ENCODE measurements at places on chromosomes 12 and 14.

DNA sequence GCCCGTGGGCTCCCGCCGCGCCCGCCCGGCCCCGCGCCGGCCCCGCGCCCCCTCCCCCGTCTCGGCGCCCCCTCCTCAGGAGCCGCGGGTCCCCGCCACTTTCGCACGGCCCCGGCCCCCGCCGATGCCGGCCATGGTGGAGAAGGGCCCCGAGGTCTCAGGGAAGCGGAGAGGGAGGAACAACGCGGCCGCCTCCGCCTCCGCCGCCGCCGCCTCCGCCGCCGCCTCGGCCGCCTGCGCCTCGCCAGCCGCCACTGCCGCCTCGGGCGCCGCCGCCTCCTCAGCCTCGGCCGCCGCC lies 263 bp downstream of the RCOR1 start:
- DNase-seq: no peak

- no peak for DNase-seq
Measured at GRCh38 chr14:44414646-44415045, 92.4 kb downstream of the FSCB start.

DNA sequence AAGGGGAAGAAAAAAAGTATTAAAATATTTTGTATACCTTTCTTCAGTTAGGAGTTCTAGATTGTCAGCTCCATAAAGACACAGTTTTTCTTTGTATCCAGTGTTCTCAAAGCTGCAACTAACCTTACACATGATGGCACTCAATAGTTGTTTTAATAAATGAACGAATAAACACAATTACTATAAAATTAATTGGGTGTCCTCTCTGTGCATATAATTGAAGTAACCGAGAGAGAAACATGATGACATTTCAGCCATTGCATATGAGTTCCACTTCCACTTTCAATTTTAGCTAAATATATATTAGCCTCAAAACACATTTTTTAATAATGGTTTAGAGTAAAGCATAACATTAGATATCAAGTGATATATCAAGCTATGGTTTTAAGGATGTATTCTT lies 671.2 kb downstream of the LRFN5 start:
- no peak for DNase-seq

GRCh38 chr14:58547649-58548048 lies 90.1 kb upstream of the DACT1 start:
- DNase-seq: no peak

GRCh38 chr12:83784298-83784890 lies 1097.7 kb downstream of the TMTC2 start:
- no peak for DNase-seq

- DNase-seq: no peak
Measured at GRCh38 chr14:70320294-70320693, 39.2 kb downstream of the COX16 start.

- peak; percentile 85 for DNase-seq
Measured at GRCh38 chr14:73713803-73714655, at the start of gene PNMA1. TSS of gene PNMA1 (minus strand) at chr14:73714384. CDS start at chr14:73713639, 745 bp downstream.

DNA sequence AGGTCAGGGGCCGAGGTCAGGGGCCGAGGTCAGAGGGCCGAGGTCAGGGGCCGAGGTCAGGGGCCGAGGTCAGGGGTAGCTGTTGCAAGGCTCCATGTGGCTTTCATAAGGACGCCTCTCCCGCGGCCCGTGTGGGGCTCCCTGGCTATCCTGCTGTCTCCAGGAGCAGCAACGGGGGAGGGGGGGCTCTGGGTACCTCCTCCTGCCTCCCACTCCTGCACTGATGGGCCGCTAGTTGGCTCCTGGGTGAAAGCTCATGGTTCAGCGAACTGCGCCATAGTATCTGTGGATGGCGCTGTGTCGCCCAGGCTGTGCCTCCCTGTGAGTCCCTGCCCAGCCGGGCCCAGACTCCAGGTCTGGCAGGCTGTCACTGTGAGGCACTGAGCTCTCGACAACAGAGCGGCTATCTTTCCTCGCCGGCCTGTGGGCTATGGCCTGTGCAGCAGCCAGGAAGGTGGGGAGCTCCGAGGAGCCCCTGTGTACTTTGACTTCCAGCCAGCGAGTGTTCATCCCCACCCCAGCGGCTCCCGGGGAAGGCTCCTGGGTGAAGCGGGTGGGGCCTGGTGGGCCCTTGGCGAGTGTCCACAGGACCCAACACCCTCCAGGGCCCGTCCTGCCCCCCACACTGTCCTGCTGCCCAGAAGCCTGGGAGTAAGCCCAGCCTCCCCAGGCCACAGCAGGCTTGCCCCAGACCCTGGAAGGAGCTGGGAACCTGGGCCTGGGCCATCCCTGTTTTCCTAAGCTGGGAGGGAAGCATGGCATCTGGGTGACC lies 8.1 kb downstream of the RFLNA start:
- DNase-seq: no peak

DNA sequence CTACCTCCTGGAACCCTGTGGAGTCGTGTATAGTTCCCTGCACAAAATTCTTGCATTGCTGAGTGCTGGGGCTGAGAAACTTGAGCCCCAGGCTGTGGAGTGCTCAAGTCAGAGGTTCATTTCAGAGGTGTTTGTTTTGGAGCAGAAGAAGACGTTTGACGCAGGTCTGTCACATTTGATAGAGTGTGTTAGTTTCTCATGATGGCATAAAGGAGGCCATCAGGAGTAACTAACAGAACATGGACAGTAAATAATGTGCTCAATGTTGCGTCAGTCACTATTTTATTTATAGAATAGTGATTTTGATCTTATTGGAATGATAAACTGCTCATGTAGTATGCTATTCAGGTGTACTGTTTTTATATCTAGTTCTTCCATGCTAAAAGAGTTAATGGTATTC lies 44.2 kb downstream of the OTOGL start:
- DNase-seq: no peak

DNA sequence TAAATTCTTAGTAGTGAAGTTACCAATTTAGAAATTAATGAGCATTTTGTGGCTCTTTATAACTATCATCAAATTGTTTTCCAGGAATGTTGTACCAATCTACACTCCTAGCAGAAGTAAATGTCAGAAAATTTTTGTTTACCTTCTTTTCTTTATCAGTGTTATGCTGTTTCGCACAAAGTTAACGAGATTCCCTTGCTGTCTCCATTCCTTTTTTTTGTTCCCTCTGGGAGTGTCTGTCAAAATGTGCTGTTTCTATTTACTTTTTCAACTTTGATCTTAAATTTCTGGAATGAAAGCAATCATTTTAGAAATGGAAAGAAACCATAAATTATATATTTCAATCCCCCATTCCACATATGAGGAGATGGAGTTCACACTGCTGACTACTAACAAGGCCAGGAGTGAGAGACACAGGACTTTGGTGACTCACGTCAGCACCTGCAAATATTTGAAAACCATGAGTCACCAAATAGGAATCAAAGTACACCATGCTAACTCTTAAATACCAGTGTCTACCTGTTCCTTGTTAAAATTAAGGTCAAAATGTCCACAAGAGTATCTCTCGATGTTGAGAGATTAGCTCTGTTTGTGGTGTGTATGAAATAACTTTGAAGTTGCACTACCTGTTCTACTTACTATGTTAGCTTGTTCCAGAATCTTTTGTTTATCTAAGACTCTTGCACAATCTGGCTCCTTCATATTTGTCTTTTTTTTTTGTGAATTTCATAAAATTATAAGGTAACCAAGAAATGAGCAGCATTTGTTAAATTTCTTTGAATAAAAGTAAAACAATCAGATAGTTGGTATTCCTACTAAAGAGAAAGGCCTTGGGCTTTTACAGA lies 106.0 kb downstream of the RMST start:
- DNase-seq: no peak

DNA sequence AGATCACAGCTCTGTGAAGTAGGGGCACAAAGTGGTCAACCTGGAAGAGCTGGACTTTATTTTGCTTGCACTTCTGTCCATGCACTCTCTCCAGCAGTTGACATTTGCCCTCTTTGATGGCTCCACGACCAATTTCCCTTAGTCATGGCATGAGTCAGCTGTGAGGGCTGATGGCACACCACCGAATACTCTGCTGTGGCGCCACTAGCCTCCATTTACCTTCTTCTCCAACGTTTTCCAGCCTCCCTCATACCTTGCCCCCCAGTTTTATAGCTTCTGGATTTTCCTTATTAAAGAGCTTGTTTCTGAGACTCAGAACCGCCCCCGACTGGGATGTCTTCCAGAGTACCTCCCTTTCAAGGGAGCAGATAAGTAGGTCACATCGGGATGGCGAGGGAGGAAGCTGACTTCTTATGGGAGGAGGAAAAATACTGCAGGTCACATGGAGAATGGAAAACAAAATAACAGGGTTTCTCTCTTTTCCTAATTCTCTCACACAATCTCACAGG lies 17.6 kb downstream of the NINJ2 start:
- DNase-seq: no peak

- DNase-seq: no peak
Measured at GRCh38 chr14:65239938-65240296, 137.6 kb upstream of the MAX start.

DNA sequence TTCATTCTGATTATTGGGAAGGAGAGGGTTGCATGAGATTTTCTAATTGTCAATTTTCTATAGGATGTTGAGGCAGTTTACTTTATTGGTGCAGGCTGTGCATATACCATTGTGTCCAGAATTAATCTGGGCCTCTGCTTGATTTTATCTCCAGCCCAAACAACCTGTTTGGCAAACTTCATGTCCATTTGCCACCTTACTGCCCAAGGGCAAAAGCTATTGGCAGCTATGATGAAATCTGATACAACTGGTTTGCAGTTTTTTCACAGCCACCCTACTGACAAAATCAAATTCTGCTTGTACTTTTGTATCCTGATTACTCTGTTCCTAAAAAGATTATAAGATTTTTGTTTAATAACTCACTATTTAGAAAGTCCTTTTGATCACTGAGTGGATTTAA lies 789.2 kb upstream of the FBXO33 start:
- DNase-seq: no peak

DNA sequence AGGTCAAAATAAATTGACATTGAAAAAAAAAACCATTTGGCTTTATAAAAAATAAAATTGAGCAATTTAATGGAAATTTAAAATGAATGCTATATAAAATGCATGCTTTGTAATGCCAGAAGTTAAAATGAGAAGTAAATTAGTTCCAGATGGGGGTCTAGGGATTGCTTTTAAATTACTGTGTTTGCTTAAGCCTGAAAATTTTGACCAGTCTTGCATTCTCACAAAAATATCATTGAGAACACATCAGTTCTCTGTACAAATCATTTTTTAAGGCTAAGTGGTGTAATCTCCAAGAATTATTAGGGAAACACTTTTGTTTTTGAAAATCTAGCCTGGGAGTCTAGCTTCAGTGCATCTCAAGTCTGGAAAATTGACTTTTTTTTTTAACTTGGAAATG lies 90.7 kb downstream of the RERG start:
- peak; percentile 54 for DNase-seq

GRCh38 chr12:128791395-128792322 lies 32.1 kb downstream of the SLC15A4 start:
- DNase-seq: no peak

GRCh38 chr14:61544448-61545330 lies 150.6 kb upstream of the HIF1A start:
- no peak for DNase-seq

DNA sequence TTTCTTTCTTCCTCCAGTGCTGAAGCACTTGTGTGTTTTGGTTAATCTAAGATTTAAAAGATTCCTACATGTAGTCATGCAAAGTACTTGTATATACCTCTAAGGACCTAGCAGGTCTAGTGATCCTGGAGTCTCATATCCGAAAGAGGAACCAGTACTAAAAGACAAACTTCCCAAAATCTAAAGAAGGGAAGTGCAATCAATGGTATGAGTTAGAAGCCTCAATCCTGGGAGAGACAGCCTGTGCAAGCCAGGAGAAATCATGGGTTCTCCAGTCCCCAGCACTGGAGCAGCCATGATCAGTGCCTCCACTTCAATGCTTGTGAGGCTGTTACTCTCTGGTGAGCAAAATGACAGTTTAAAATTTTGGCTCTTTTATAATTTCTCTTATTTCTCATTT lies 277.4 kb downstream of the DAD1 start:
- no peak for DNase-seq

GRCh38 chr12:18165889-18166288 lies 75.9 kb upstream of the RERGL start:
- no peak for DNase-seq

GRCh38 chr14:57578801-57579200 lies 85.1 kb upstream of the CCDC198 start:
- no peak for DNase-seq

DNA sequence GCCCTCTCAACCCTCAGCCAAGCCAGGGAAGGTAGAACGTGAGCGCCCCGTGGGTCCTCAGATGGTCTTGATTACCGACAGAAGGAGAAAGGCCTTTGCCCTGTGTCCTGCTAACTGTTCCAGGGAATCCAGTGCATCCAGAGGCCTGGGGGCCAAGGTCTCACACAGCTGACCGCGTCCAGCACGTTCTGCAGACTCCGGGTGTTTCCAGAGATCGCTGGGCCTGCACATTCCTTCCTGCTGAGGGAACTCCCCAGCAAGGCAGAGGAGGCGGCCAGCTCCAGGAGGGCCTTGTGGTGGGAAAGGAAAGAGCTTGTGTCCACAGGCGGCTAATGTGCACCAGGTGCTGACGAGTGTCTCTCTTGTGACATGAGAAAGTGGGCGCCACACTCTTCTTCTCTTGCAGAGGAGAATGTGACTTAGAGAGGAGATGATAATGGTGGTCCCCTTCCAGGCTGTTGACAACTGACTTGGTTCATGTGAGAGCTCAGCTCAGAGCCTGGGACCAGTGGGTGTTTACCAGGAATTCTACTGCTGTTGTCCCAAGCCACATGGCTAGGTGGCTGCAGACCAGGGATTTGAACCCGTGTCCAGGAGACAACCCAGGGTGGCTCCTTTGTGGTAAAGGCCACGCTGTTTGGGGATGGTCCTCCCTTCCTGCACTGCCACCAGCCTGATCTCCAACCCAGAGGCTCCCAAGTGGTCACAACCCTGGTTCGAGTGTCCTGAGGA lies 46.8 kb upstream of the DLK1 start:
- DNase-seq: peak; percentile 83

GRCh38 chr14:53180272-53181221 lies 27.4 kb upstream of the DDHD1 start:
- peak; percentile 30 for DNase-seq

- DNase-seq: no peak
Measured at GRCh38 chr14:73237786-73238423, 599 bp downstream of the PAPLN start.

- no peak for DNase-seq
Measured at GRCh38 chr12:118743896-118744700, 237.2 kb upstream of the SRRM4 start.

DNA sequence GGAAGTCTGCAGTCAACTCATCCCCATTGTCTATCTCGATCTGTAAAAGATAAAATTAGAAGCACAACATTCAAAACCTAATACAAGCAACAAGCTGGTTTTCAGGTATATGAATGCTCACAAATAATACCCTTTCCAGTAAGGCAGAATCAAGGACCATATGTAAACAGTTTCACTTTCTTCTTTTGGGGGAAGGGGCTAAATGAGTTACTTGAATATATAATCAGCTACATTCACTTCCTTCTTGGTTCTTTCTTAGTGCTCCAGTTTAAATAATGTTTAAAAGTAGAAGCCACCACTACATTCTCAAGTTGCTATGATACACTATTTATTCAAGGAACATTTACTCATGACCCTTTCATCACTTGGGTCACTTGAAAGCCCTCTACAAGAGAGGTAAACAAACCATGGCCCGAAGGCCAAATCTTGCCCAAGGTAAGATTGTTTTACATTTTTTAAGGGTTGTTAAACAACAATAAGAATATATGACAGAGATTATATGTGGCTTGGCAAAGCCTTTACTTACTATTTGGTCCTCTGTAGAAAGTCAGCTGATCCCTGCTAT lies 10.3 kb downstream of the TWF1 start:
- no peak for DNase-seq

All from fibroblast of skin of abdomen (primary cell).